8988T (cell line): ENCODE measurements at places on chromosomes 6 and 20.

DNA sequence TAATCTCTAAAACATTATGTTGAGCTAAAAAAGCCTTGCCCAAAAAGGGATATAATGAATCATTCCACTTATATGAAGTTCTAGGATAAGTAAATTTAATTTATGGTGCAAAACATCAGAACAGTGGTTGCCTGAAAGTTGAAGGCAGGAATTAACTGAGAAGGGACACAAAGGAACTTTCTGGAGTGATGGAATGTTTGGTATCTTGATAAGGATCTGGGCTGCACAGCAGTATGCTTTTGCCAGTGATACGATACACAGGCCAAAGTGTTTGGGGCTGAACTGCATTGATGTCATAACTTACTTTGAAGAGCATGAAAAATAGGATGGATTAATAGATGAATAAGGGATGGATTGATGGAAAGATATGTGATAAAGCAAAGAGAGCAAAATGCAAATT lies 146.1 kb upstream of the LRFN2 start:
- no peak for DNase-seq

- no peak for DNase-seq
Measured at GRCh38 chr6:110063594-110064263, 85.6 kb downstream of the GPR6 start.

GRCh38 chr20:835608-836045 lies 2.1 kb downstream of the FAM110A start:
- no peak for DNase-seq

DNA sequence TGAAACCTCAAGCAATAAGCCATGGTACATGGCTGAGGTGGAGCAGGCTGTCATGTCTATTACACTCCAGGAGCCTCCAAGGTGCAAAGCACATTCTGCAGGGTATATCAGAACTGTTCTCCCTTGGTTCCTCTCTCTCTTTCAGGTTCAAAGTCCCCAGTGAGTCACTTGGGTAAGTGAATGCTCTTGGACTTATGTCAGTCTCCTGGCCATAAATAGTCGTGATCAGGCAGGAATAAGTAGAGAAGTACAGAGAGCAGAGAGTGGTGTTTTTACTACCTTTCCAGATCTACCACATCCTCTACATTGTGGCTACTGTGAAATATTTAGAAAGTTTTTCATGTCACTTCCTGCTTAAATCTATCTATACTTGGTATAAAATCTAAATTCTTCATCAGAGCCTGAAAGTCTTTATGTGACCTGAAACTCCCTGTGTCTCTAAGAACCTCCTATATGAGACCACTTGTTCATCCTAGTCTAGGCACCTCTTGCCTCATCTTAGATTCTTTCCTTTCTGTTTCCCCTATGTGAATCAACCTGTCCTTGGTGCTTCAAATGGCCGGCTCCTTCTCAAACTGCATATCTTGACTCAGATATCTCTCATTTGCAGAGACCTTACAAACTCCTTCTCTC lies 1077.6 kb upstream of the MAP3K7 start:
- no peak for DNase-seq

DNA sequence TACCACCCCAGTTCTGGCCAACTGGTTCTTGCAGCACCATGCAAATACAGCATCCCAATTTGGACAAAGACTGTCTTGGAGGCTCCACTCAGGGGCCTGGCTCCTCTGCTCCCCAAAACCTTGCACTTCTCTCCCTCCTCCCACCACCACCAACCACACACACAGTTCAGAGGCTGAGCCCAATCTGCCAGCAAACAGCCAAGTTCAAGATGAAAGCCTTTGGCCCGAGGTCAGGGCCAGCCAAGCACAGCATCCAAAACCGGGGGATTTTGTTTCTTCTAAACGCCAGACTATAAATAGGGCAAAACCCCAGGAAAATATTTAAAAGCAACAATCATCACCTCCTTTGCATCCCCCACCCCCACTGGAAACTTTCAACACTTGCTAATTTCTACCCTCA lies 5.7 kb downstream of the KCNK5 start:
- no peak for DNase-seq

DNA sequence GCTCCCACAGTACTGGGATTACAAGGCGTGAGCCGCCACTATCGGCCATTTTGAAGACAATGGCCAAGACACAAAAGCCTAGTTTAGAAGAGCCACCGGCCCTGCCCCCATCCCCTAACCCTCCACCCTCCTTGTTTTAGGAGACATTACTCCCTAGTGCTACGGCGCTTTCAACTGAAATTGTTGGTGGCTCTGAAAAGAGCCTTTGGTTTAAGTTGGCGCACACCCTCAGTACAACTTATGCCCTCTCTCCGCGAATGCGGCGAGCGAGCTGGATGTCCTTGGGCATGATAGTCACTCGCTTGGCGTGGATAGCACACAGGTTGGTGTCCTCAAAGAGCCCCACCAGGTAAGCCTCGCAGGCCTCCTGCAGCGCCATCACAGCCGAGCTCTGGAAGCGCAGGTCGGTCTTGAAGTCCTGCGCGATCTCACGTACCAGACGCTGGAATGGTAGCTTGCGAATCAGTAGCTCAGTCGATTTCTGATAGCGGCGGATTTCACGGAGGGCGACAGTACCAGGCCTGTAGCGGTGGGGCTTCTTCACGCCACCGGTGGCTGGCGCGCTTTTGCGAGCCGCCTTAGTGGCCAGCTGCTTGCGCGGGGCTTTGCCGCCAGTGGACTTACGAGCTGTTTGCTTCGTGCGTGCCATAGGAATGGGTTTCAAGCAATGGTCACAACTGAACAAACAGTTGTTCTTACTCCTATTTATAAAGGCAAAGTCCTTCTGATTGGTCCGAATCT lies 114.9 kb upstream of the BTN3A2 start:
- no peak for DNase-seq

GRCh38 chr6:151322570-151322969 lies 68.8 kb downstream of the ZBTB2 start:
- DNase-seq, result no peak

DNA sequence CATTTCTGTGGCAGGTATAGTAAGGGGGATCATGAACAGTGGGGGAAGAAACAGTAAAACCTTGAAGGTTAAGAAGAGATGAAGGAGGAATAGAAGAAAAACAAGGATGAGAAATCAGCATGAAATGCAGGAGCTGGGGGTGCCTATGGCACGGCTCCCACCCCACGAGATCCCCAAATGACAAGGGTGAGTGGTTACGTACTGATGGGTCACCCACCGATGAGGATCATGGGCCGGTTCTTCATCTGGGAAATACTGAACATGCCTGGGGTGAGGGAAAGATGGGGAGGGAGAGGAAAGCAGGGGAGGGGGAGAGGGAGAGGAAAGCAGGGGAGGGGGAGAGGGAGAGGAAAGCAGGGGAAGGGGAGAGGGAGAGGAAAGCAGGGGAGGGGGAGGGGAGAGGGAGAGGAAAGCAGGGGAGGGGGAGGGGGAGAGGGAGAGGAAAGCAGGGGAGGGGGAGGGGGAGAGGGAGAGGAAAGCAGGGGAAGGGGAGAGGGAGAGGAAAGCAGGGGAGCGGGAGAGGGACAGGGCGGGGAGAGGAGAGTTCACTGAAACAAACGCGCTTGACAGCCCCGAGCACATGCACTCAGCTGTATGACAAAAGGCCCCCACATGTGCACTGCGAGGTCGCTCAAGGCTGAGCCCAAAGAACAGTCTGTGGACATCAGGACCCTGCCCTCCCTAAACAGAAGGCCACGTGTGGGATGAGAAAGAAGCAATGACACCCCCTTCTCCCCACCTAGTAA lies 25.3 kb downstream of the MOCS1 start:
- DNase-seq, result no peak

- DNase-seq, result no peak
Measured at GRCh38 chr6:13165502-13166172, 162.7 kb downstream of the TBC1D7 start.

DNA sequence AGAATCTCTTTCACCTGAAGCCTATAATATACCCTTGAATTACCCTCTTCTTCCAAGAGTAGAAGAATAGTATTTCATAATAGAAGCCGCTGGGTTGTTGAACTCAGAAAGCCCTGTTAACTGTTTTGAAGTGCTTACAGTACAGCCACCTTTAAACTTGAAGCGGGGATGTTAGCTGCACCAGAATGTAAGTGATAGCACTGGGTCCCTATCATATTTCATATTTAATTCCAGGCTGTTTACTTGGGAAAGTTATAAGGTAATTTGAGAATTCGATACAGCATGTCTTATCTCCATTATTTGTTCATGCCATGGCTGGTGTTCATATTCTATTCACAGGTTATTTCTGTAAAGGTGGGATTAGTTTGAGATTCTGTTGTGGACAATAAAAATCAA lies 63.5 kb upstream of the VSTM2L start:
- DNase-seq, result no peak

- no peak for DNase-seq
Measured at GRCh38 chr6:143540192-143540591, 28.7 kb upstream of the FUCA2 start.

DNA sequence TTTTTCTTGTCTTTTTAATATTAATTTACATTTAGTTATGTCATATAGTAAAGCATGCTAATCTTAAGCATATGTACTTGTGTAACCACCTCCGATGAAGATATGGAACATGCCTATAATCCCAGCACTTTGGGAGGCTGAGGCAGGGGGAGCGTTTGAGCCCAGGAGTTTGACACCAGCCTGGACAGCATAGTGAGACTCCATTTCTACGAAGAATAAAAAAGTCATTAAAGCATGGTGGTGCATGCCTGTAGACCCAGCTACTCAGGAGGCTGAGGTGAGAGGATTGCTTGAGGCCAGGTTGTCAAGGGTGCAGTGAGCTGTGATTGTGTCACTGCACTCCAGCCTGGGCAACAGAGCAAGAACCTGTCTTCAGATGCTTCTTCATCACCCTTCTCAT lies 628.8 kb upstream of the FLRT3 start:
- no peak for DNase-seq

DNA sequence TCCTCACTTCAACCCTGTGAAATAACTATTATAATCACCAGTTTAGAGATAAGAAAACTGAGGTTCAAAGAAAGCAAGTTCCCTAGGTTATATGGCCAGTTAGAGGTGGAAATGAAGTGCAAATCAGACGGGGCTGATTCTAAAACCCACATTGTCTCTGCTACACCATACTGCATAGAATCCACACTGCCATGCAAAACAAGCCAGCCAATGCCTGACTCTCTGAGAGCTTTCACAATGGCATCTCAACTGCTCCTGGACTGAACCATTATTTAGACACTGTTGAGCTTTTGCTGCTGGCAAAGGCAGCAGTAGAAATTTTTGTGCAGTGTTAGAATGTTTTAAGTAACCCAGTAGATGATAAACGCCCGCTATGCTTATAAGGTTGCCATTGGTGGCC lies 195.2 kb upstream of the CNR1 start:
- DNase-seq, result no peak

GRCh38 chr6:5326022-5326641 lies 64.8 kb downstream of the FARS2 start:
- DNase-seq, result no peak

DNA sequence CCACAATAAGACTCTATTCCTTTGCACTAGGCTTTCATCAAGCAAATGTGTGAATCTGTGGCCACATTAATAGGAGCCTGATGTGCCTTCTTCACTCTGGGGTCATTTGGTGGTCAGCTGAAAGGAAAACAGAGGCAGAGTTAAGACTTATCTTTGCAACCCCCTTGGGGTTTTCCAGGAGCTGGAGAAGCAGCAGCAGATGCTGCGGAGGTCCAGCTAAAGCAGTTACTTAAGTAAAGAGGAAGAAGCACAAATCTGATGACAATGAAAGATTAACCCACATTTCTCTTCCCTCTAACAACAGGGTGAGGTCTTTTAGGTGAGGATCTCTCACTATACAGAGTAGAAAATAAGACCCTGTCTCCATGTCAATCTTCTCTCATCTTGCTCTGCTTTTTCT lies 45.4 kb upstream of the QKI start:
- no peak for DNase-seq

DNA sequence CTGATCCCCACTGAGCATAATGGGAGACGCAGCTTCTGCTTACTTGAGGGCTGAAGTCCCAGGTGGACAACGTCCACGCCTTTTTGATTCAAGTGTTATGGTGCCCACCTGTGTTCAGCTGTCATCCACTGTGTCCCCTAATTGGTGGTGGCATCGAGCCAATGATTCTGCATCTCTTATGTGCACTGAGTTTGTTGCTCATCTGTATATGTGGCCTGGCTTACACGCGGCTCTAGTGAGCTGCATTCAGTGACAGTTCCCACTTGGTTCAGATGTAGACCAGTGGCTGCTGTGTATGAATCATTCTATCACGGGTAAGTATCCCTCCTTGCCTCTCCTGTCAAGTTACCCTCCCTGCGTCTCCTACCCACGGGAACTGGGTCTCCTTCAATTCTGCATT lies 131.2 kb upstream of the CLDN20 start:
- DNase-seq, result no peak

GRCh38 chr6:52754443-52754842 lies 8.8 kb downstream of the GSTA2 start:
- no peak for DNase-seq

- DNase-seq, result no peak
Measured at GRCh38 chr6:89986650-89987074, 92.4 kb downstream of the GJA10 start.

- no peak for DNase-seq
Measured at GRCh38 chr20:54619181-54619580, 143.8 kb downstream of the DOK5 start.

DNA sequence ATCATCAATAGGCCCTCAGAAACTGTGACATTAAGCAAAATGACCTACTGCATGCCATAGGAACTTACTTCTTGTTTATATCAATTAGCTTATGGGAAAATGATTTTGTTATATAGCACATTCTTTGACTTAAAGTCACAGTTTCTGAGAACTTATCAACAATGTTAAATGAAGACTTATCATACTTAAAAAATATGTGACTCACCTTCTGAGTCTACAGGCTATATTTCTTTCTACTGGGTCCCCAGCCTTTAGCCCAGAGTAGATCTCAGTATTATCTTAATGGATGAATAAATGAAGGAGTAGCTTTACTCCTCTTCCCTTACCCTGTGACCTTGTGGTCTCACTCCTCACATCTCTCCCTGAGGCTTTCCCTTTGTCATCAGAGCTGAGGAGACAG lies 180.2 kb downstream of the MAFB start:
- DNase-seq, result no peak

DNA sequence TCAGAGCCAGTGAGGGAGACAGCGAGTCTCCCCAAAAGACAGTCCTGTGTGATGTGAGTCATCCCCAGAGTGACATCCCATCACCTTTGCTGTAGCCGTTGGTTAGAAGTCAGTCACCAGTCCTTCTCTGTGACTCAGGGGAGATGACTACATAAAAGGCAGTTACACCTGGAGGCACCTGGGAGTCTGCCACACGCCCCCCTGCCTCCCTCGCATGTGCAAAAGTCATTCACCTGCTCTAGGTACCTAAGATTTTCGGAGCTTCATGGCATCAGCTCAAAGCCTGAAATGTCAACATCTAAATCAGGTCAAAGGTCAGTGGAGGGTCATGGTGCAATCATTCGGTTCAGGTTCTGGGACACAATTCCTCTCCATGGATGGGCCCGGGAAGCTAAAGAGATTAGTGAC lies 50.3 kb downstream of the PRR18 start:
- no peak for DNase-seq

DNA sequence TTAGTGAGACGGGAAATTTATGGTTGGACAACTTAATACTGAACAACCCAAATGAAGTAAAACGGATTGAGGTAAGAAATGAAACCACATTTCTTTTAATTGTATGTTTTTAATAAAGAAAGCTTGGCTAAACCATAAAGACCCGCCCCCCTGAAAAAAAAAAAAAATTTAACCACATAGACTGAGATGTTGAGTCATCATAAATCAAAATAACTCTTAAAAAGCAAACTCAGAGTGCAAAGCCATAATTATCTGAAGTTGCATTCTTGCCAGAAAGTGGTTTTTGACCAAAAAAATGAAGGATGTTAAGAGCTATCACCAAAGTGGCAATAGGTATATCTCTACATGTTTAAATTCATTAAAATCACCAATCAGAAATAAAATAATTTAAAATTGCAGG lies 101.8 kb upstream of the COL21A1 start:
- no peak for DNase-seq
